Activated T-cell treated with anti-CD3 and anti-CD28 coated beads, Interleukin-2, amount 50 U/mL, for 72 hours (primary cell): ENCODE measurements at places on chromosomes 12 and 14. TPM values are rescaled to one million over a fixed set of nuclear protein-coding genes. Genes with fewer than 3 reads are reported as not detected.

GRCh38 chr12:95522692-95523091 is 28.6 kb downstream of the USP44 start:
- no peak for DNase-seq

- no peak for DNase-seq
Measured at GRCh38 chr14:35046751-35047536, 872 bp downstream of the FAM177A1 start.

Gene SMIM41
- total RNA-seq: not detected

DNA sequence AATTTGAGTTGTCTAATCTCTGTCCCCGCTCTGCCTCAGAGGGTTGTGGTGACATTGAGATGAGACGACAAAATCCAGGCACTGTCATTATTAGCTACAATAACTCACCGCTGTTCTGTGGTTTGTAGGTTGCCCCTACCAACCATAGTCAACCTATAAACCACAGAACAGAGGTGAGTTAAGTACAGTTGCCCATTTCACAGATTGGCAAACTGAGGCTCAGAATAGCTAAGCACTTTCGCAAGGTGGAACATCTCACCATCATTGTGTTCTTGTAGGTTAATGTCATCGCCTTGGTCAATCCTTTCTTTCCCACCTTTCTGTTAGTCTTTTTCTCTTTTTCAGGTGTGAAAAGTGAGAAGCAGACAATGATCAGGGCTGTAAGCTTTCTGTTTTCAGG is 63.4 kb upstream of the LHX5 start:
- no peak for DNase-seq

DNA sequence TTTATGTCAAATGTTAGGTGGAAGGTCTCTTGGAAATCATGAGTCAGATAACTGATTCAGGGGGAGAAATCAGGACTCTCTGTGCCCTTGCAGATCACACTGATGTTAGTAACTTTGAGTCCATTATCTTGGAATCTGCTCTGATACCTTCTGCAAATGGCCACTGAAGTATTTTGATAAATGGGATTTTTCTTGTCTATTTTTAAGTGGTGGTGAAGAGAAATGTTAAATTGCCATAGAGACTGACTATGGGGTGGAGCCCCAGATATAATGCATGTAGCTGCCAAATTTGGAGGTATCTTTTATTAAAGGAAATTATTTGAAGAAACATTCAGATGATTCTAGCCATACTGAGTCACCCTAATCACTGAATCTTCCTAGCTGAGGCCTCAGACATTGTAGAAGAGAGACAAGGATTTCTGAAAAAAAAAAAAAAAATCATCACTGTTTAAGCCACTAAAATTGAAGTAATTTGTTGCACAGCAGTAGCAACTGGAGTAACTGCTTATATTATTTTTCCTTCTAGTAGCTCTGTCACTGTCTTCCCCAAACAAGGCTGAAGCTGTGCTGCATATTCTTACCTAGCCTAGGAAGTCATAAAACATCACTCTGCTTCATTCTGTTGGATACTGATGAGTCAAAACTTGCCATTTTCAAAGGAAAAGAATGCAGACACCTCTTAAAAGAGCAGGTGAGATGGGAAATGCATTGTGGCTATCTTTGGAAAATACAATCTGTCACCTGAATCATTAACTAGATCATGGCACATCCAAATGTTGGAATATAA is 36.0 kb upstream of the CLEC14A start:
- DNase-seq: no peak

Gene ARHGAP9
- 119 TPM for total RNA-seq

GRCh38 chr12:96352161-96352835 is 47.9 kb downstream of the CDK17 start:
- DNase-seq: no peak

DNA sequence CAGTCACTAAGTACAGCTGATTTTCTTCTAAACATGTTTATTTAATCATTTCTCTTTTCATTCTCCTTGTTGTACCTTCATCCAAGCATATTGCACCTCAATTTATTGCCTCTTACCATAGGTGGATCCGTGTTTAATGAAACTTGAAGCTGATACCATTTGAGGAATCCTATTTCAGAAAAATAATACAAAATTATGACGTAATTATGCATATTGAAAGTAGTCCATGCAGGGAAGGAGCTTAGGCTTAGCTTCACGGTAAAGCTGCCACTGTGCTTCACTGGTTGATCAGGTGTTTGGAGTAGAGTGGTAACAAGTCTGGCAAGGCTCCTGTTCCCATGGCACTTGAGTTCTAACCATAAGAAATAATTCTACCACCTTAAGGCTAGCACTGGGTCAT is 61.0 kb upstream of the CLEC14A start:
- DNase-seq: no peak

DNA sequence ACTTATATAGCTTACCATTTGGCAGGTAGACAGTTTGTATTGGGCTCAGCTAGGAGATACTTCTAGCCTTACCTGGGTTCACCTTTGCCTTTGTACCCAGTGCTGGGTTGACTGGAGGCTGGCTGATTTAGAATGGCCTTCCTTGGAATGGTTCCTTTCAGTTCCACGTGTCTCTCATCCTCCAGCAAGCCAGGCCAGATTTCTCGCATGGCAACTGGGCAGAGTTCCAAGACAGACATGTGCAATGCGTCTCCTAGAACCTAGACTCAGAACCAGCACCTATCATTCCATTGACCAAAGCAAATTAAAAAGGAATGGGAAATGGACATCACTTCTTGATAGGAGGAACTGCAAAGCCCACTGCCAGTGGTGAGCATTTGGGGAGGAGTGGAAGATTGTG is 79.1 kb upstream of the BDKRB2 start:
- DNase-seq: no peak

Gene SERPINA3
- not detected for total RNA-seq

- no peak for DNase-seq
Measured at GRCh38 chr12:64457466-64457865, 5.5 kb downstream of the TBK1 start.

DNA sequence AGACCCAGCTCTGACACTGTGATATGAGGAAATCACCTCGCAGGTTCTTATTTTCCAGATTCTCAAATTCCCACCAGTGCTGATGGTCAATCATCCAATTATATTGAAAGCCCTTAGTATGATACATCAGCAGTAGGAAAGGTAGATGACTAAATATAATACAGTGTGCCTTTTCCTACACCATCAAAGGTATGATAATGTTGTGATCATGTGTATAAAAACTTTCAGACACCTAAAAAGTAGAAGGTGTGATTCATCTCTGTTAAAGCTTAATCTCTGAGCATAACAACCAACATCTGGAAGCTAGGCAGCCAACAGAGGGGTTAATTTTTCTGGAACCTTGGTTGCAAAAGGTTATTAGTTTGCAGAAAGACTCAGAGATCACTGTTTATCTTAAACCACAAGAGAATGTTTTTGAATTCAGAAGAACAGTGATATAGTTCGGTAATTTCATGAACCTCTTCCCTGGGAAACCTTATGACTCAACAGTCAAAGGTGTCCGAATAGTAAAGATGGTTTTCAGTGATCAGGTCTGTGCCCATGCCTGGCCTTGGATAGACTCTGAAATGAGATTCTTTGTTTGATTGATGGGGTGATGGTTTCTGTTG is 122.5 kb downstream of the ETV6 start:
- DNase-seq: no peak

GRCh38 chr12:90618586-90618985 is 336.4 kb downstream of the CCER1 start:
- DNase-seq: no peak

DNA sequence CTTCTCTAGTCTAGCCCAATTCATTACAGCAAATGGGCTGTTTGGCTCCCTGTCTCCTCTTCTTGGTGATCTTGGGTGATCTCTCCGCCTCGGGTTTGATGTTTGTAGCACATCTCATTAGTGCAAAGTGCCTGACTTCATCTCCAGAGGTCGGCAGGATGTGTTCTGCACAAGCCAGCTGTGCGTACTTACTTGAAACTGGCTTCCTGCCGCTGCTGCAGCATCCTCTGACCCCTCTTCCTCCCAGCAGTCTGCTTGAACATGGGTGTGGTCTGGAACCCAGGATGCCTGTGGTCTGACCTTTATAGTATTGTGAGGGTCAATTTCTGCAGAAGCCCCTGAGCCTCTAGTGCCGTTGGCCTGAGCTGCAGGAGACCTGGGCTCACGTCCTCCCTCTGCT is 99.2 kb downstream of the BEGAIN start:
- DNase-seq: no peak

- no peak for DNase-seq
Measured at GRCh38 chr14:32249371-32249770, 46.3 kb upstream of the RNU6-8 start.

Gene M6PR
- total RNA-seq: 149 TPM

DNA sequence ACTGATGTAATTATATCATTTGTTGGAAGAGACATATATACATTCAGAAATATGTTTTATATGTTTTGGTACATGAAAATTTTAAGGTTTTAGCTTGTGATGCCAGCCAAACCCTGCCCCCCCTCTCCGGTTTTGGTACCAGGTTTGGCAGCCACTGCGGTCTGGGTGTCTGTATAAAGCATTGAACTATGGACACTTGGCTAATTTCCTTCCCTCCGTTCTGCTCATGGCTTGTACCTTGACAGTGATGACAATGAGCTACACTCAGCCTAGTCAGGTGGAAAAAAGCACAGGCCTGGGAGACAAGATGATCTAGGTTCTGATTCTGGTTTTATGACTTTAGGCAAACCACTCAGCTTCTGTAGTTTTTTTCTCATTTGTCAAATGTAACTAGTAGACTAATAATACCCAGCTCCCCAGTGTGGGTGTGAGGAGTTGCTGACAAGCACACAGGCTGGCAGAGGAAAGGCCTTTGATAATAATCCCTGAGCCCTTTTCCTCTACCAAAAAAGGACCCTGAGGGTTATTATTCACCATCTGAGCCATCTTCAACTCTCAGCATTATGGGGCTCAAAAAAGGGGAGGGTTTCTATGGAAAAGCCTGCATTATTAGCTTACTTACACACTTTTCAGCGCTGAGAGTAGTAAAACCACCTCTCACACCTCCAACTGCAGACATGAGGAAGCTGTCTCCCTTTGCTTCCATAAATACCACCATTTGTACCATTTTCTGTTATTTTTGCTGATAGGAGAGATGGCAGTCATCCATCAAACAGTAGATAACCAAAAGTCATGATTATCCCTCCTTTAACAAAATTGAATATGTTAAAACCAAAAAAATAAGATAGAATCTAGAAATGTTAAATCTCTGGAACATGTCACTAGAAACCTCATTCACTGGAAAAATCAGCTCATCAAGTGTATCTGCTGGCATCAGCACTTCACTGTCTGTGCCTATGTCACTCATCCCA is 76.3 kb upstream of the PSMC1 start:
- DNase-seq: no peak

- no peak for DNase-seq
Measured at GRCh38 chr14:94361682-94362081, 26.7 kb downstream of the SERPINA1 start.

DNA sequence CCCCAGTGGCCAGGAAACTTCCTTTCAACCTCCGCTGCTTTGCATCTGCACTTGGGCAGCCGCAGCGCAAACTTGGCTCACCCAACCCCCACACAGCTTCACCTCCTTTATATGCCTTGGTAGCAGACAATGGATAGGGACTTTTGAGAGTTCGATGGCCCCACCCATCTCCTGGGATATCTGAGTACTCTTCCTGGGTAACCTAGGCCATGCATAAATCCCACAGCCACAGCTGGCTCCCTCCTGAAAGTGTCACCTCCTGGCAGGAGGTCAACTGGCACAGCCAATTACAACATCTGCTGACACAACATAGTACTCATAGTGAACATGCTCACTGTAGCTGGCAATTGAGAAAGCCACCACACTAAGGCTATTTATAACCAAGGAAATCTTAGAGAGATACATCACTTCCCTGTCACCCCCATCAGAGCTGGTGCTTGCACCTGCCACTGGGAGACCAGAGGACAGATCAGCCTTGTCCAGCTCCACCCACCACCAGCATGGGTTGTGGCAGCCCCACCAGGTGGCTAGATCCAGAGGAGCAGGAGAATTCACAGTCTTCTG is 410.0 kb downstream of the SYT1 start:
- no peak for DNase-seq

- no peak for DNase-seq
Measured at GRCh38 chr12:22821985-22822384, 197.0 kb downstream of the ETNK1 start.

Gene GPR137C
- 0.12 TPM for total RNA-seq

GRCh38 chr14:60064491-60065072 is 27.1 kb upstream of the PCNX4 start:
- no peak for DNase-seq

Gene TSPAN8
- not detected for total RNA-seq

GRCh38 chr14:37939442-37940028 is 268.2 kb upstream of the SSTR1 start:
- no peak for DNase-seq

DNA sequence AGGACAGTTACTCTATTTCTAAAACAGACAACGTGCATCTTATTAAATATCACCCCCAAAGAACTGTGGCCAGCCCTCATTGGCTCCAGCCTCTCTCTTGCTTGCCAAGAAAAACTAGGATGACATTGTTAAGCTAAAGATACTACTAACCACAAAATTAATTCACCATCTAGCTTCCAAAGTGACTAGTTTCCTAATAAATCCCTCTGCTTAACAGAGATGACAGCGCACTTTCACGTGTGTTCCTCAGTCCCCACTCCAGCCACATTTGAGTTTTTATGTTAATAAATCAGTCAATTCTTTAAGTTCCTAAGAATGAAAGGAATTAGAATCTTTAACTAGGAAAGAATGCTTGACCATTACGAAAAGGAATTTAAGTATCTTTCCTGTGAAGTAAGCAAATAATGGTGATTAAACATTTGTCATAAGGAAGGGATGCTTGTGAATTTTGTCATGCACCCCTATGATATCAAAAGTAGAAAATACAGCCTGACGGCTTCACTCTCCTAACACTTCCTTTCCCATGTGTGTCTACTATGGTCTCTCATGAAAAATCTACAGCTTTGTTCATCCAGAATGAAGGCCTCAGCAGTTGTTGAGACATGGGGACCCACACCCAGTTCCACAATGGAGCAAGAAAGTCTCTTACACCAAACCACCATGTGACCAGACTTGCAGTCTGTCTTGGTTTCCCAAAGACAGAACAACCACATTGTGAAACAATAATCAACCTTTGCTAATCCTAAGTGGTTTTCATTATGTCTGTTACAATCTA is 8.1 kb downstream of the CORO1C start:
- no peak for DNase-seq

Gene KRT6C
- not detected for total RNA-seq

DNA sequence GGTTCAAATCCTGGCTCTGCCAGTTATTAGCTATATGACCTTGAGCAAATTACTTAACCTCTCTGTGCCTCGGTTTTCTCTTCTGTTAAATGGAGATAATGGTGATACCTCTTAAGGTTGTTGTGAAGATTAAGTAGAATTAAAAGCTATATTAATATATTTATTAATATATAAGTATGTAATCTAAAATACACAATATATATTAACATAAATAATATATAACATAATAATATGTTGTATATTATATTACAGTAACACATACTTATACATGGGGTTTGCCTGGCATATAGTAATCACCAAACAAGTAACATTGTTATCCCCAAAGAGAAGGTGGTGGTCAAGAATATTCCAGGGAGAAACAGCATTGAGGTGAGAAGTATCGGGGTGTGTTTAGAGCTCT is 92.0 kb downstream of the CMKLR1 start:
- DNase-seq: no peak

GRCh38 chr14:89217891-89218290 is 199.1 kb downstream of the FOXN3 start:
- no peak for DNase-seq

Gene KRT77
- not detected for total RNA-seq
